Glutamatergic neuron (in vitro differentiated cells): ENCODE measurements at places on chromosomes 2 and 18. TPM values are rescaled to one million over a fixed set of nuclear protein-coding genes. Genes with fewer than 3 reads are reported as not detected.

Gene NRP2
- total RNA-seq = 89.0 TPM

Gene ID2
- total RNA-seq = 13.2 TPM

Gene CFAP65
- total RNA-seq = 1.1 TPM

Gene TMX3
- total RNA-seq = 68.6 TPM

DNA sequence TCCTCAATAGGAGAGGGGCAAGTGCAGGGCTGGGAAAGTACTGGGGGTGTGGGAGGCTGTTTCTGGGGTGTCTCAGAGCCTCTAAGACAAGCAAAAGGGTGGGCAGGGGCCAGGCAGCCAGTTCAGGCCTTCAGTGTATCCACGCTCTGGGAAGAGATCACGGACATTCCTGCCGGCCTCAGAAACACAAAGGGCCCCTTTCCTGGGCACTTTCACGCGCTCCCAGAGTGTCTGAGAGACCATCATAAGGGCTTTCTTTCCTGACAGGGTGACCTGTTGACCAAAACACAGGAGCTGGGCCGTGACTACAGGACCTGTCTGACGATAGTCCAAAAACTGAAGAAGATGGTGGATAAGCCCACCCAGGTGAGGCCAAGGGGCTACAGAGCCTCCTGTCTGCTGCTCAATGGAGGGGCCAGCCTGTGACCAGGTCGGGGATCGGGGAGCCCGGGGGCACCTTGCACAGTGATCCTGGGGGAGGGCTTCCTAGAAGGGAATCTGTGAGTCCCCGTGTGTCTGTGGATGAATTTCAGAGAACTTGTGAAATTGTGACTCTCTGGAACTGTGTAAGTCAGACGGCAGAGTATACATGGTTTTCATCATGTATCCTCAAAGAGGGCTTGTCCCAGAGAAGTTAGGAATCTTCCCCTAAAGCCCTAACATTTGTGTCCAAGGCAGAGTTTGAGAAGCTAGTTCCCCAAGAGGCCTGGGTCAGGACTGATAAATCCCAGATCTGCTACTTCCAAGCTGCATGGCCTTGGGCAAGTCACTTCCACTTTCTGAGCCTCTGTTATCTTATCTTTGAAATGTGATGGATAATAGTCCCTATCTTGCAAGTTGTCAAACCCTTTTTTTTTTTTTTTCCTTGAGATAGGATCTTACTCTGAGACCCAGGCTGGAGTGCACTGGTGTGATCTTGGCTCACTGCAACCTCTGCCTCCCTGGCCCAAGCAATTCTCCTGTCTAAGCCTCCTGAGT, 1.8 kb downstream of the GNLY start:
- DNase-seq = no peak

DNA sequence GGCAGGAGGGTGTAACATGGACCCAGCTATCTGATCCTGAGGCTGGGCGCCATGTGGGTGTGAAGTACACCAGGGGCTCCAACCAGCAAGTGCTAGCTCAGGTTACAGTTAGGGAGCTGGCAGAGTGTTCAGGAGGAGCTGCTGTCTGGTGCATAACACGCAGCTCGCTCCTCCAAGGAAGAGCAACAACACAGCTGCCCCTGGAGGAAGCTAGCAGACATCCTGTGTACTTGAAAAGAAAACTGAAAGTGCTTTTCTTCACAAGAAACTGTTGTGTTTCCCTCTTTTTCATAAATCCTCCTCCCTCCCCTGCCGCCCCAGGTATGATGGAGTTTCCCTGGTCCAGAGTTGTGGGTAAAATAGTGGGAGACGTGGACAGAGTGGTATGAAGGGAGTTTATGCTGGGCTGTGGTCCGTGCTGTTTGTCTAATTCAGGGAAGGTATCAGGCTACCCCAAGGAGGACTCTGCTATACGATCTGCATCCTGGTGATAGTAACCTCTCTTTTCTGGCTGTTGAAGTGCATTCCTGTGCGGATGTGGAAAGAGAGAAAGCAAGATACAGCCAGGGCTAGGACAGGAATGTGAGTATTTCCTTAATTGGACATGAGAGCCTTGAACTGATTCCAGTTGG, 6.1 kb upstream of the LBH start:
- DNase-seq = no peak

DNA sequence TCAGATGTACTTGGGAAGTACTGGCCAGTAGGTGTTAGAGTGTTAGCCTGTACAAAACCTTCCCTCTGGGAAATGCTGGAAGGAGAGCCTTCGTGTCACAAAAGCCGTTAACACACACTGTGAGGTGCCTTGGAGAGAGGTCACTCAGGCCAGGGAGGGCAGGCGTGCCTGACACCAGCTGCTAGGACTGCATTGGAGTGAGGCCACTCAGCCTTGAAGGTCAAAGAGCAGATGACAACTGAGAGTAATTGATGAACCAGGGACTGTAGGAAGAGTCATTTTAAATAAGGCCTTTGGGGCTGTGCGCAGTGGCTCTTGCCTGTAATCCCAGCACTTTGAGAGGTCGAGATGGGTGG, 45.4 kb downstream of the ASAP2 start:
- DNase-seq = peak; percentile 84
